ENCODE measurements at places on chromosomes 2 and 18.

DNA sequence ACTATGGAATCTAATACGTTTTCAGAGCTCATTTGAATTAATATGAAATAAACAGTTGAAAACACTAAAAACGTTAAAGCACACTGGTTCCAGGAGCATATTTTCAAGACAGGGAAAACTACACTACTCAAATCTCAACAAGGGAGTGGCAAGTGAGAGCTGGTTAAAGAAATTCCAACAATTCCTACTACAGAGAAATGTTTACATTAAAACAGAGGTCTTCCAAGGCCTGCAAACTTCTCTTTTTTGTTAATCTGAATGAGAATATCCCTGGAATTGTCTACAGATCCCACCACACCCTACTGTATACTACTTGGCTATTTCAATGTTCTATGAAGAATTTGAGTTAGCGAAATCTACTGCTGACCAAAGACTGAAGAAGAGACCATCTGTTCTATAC is 231.5 kb downstream of the ZEB2 start:
- DNase-seq: no peak

GRCh38 chr2:8525582-8526402 is 156.1 kb upstream of the ID2 start:
- no peak for DNase-seq

DNA sequence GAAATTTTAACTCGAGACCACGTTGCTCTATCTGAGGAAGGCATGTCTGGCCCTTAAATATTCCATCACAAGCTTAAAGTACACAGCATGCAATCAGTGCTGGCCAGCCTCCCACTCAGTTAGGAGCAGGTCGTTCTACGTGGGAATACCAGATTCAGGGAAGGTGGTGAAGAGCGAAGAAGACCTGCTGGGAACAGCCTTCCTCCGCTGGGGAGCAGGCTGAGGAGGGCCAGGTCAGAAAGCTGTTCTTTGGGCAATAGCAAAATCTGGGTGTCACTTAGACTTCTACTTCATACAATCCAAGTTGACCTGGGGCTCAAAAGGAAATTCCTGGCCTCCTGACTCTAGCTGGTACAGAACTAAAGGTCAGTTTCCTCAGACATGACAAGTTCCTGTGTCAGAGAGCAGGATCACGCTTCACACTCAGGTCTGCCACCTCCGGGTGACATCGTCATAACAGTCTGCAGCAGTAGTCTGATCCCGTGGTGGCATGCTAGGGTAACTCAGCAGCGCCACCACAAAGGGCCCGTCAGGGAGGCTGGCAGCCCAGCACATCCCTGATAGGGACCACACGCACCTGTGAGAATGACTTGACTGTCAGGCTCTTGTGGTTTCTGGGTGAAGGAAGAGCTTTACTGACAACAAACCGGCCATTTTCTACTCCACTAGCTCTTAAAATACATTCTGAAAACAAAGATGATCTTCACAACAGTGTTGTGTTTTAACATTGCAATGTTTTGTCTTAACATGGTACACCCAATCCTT is 35.2 kb upstream of the NAPG start:
- peak; percentile 34 for DNase-seq

- DNase-seq: no peak
Measured at GRCh38 chr2:106065983-106066820, 127.9 kb downstream of the UXS1 start.

GRCh38 chr2:202633470-202633869 is 1.3 kb upstream of the FAM117B start:
- DNase-seq: no peak

DNA sequence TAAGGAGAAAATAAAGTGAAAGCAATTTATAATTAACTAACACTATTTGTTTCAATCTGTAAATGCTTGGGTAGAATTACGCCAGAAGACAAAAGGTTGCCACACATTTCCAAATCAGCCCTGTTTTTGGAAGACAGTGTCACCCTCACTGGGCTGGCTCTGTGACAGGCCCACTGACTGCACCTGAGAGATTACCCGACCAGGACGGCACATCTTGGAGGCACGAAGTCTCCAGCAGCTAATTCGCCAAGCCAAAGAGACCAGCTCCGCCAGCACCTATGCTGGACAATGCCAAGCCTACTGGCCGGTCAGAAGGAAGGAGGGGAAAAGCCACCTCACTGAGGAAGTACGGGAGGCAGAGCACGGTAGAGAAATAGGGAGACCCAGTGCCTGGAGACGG is 61.9 kb downstream of the CYB5A start:
- DNase-seq: no peak

Data from stimulated activated CD4-positive, alpha-beta T cell treated with anti-CD3 and anti-CD28 coated beads, Interleukin-12 subunit alpha, Interleukin-12 subunit beta, amount 100 ng/mL, for 48 hours (primary cell).